ENCODE measurements at places on chromosomes 11 and 22. TPM values are rescaled to one million over a fixed set of nuclear protein-coding genes. Genes with fewer than 3 reads are reported as not detected.

DNA sequence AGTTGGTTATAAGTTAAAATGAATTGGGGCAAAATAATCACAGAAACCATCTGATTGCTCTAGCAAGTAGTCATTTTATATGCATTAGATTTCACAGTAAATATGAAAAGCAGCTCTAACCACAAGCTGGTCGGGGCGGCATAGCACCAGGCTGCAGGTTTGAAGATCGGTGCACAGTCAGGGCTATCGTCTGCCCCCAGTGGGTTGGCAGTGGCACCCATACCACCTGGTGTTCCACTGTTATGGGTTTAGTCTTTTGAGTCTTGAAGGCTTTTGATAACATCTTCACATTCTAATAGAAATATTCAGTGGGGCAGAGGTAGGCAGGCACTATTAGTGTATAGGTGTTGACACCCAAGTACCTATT lies 62.1 kb downstream of the GRK3 start:
- H3K27ac ChIP-seq, result no peak overlapping the region
- DNase-seq, result no peak
- H3K4me3 ChIP-seq, result no peak overlapping the region

The MS4A4E gene
- not detected for total RNA-seq

DNA sequence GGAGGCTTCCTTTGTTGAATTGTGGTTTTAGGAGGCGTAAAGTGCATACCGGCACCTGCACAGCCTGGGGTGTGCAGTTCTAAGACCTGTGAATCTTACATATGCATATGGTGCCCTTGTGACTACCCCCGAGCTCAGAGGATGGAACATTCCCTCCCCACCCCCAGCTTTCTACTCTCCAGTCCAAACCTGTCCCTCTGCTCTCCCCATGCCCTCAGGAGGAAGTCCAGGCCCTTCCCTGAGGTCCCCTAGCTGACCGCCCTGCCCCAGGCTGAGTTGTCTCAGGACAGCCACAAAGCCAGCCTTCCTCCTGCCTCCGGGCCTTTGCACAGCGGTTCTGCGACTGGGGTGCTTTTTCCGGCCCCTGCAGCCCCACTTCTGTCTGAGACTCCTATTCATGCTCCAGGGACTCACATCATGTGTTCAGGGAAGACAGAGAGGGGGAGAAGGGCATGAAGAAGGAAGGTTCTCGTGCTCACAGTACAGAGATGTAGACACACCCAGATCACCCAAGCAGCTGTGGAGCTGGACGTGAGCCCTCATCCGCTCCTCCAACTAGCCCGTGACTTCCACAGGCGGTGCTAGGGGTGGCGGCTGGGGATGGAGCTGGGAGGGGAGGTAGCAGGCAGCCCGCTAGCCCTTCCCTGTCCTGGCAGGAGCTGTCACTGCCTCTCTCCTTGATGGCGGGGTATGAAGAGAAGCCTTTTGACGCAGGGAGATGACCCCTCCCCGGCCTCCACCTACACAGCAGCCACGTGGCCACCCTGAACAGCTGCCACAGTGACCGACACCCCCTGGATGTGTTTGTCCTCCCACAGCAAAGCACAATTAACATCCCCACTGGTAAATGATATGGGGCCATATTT lies 50.8 kb downstream of the FLRT1 start:
- H3K27ac ChIP-seq, result no peak overlapping the region
- H3K4me3 ChIP-seq, result no peak overlapping the region
- DNase-seq, result no peak
- H3K36me3 ChIP-seq, result no peaks in the 10 kb centered on the region

DNA sequence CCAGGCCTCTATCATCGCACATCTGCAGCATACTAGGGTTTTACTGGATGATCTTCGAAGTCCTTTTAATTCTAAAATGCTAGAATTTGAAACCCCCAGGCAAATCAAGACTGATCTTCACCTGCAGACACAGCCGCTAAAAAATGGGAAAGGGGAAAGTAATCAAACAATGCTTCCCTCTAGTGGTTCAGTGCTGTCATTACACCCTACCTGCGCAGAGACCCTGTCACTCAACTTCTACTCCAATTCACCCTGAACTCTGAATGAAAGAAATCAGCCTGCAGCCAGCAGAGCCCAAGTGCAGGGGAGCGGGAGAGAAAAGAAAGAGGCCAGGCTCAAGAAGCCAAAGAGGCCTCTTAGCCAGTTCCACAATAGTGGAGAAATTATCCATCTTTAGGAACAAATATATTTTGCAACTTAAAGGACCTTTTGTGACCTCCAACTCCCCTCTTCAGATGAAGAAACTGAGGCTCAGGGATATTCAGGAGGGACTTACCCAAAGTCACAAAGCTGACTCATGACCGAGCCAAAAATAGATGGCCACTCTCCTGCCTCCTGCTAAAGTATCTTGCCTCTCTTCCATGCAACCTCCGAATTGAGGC lies 33.0 kb downstream of the SERGEF start:
- no peak overlapping the region for H3K27ac ChIP-seq
- peaks cover 28% of the 10 kb centered on the region for H3K36me3 ChIP-seq
- no peak overlapping the region for H3K4me3 ChIP-seq
- H3K27me3 ChIP-seq, result no peaks in the 10 kb centered on the region

The FOSL1 gene
- total RNA-seq, result 1.8 TPM

- H3K36me3 ChIP-seq, result no peaks in the 10 kb centered on the region
- no peaks in the 10 kb centered on the region for H3K4me1 ChIP-seq
- no peak overlapping the region for H3K4me3 ChIP-seq
- DNase-seq, result no peak
These were observed 9.8 kb upstream of the CECR2 start for GRCh38 chr22:17359501-17359900.

The RTN4R gene
- total RNA-seq, result 0.50 TPM

The PYGM gene
- total RNA-seq, result 5.0 TPM

The SC5D gene
- 87.7 TPM for total RNA-seq

GRCh38 chr11:124759266-124760204 lies 2.6 kb downstream of the ESAM start:
- H3K27ac ChIP-seq, result no peak overlapping the region
- H3K27me3 ChIP-seq, result peaks cover 55% of the 10 kb centered on the region
- no peak overlapping the region for H3K4me3 ChIP-seq
- DNase-seq, result no peak

DNA sequence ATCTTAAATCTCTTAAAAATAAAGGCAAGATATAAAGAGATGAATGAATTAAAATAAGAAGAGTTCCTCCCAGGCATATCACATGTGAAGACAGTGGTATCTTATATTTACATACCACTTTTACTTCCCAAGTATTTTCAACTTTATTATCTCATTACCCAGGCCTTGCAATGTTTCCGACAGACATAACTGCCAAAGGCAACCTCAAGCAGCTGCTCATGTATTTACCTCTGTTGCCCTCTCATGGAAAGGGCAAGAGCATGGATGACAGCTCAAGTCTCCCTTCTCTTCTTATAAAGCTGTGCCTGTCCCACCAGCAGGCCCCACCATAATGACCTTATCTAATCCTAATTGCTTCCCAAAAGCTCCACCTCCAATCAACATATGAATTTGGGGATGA lies 894.2 kb downstream of the NTM start:
- no peaks in the 10 kb centered on the region for H3K36me3 ChIP-seq
- H3K4me3 ChIP-seq, result no peak overlapping the region
- no peaks in the 10 kb centered on the region for H3K27me3 ChIP-seq

DNA sequence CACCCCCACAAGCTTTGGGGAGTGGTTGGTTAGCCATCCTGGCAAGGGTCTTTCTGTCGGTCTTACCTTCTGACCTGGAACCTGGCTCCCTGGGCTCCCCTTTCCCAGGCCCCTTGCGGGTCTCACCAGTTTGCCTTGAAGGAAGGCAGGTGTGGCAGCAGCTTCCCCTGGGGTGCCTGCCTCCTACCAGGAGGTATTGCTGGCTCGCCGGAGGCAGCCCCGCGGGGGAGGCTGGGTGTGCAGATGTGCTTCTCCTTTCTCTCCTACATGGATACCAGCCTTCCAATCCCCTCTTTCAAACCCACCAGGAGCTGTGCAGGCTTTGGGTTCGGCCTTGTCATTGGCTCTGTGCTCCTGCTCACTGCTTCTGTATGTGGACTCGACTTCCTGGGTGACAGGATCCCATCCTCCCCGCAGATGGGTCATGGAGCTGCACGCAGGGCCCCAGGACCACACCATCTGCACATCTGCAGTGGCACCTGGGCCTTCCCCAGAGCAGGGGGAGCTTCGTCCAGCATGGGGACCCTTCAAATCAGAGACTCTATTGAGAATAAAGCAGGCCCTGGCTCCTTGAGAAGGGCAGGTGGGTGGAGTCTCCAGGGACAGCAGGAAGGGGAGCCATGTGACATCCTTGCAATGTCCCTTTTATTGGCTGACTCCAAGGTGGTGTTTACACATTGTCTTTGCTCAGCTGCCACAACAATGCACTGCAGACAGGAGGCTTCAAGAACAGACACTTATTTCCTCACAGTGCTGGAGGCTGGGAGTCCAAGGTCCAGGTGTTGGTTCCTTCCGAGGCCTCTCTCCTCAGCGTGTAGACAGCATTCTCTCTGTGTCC lies 592.0 kb downstream of the BRD1 start:
- peaks cover 2% of the 10 kb centered on the region for H3K27me3 ChIP-seq
- no peak for DNase-seq
- H3K4me1 ChIP-seq, result no peaks in the 10 kb centered on the region
- H3K27ac ChIP-seq, result no peak overlapping the region

GRCh38 chr11:56841210-56841810 lies 92.8 kb upstream of the OR9G4 start:
- H3K36me3 ChIP-seq, result no peaks in the 10 kb centered on the region
- H3K4me1 ChIP-seq, result no peaks in the 10 kb centered on the region
- H3K27ac ChIP-seq, result no peak overlapping the region
- no peak overlapping the region for H3K4me3 ChIP-seq
- DNase-seq, result no peak
- H3K27me3 ChIP-seq, result no peaks in the 10 kb centered on the region

Measured in CD4-positive, alpha-beta T cell (primary cell).